ENCODE measurements at places on chromosomes 5 and 9.
A peak's percentile ranks its signal among the peaks of the same experiment; 100 is the strongest.

DNA sequence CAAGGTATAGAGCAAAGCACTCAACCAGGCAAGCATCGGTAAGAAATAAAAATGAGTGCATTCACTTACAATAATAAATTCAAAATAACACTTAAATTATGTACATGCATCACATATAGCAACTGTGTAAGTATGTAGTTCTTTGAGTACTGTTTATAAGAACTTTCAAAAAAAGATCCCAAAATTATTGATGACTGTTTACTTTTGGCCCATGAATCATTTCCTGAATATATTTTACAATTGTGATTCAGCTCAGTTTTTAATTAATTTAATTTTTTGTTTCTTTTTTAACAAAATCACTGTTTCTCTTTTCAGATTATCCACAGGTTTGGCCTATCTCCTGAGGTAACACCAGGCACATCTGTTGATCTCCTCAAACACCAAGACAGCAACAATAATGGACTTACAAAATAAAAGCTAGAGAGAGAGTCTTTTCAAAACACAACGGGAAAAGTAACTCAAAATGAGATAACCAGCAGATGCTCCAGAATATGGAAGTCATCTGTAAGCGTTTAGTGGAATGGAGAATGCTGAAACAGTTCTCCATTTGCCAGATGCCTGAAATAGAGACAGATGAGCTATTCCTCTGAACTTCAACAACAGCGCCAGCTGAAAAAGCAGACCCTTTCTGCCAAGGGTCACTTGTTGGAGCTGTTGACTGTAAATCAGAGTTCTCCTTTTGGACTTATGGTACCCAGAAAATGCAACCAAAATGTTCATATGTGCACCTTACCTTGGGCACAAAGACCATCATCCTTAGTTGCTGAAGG is 348.6 kb upstream of the RGMB start:
- no peak for DNase-seq

DNA sequence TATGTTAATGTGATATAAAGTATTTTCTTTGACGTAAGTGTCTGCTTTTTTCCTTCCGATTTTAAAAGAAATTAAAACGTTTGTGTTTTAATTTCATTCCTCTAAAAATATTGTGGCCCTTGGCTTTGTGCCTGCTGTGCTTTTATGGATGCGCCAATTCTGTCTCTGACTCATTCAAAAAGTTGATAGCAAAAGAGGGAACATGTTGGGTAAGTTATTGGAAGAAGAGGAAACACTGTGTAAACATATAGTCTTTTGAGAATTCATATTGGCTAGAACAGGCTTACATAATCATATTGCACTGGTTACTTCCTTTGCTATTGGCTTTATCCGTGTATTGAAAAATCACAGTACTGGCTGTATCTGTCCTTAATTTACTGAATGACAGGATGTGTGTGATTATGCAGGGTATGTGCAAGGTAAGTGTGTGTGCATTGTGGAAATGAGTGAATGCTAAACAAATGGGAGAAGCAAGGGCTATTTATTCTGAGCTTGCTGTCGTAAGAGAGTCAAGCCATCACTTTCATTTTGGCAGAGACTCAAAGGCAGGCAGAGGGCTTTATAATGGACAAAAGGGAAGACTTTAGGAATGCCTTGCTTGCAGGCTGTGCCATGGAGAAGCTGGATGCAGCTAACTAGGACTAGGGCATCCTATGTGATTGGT is 67.8 kb downstream of the SGCD start:
- no peak for DNase-seq

DNA sequence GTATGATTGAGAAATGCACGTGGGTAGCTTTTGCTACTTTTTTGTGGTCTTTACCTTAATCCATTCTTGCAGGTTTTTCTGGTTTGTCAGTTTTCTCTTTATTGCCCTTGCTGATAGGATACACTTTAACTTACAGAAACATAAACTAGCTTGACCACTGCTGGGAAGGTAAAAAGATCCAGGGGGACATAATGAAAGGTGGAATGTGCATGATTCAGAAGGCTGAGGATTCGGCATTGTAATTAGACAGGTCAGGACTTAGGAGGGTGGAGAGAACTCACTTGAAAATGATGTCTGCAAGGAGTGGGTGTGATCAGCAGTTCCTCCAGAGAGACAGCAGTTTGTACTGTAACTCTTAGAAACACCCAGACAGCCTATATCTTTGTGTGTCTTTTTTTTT is 19.8 kb upstream of the TXNDC8 start:
- DNase-seq, result no peak

DNA sequence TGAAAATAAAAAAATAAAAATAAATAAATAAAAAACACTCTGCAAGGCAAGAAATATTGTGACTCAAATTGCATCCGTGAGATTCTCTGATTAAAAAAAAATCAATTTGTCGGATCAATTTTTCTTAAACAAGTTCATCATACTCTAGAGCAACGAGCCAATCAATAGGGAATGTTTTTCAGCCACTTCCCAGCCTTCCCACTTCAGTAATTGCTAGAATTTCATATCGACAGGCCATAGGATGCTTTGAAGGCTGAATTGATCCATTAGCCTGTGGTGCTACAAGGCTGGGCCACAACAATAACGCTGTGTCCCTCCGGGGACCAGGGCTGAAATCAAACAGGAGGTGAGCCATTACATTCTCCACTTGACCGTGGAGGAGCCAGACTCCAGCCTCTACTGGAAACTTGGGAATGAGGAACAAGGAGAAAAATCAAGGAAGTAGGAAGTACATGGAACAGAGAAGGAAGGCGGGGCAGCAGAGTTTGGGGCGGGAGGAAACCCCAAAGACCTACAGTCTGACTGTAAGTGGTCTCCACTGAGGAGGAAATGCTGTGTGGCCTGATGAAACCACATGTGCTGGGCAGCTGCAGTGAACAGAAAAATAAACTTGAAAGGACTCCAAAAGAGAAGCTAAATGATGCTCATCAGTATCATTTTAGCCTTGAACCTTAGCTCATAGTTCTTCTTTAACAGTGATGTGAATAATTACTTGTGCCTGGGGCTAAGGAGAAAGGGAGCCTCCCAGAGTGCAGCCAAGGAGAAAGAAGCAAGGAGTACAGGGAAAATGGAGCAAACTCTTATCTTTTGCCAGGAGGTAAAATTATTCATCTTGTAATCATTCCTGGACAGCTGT is 308.6 kb downstream of the TLE1 start:
- DNase-seq, result no peak

DNA sequence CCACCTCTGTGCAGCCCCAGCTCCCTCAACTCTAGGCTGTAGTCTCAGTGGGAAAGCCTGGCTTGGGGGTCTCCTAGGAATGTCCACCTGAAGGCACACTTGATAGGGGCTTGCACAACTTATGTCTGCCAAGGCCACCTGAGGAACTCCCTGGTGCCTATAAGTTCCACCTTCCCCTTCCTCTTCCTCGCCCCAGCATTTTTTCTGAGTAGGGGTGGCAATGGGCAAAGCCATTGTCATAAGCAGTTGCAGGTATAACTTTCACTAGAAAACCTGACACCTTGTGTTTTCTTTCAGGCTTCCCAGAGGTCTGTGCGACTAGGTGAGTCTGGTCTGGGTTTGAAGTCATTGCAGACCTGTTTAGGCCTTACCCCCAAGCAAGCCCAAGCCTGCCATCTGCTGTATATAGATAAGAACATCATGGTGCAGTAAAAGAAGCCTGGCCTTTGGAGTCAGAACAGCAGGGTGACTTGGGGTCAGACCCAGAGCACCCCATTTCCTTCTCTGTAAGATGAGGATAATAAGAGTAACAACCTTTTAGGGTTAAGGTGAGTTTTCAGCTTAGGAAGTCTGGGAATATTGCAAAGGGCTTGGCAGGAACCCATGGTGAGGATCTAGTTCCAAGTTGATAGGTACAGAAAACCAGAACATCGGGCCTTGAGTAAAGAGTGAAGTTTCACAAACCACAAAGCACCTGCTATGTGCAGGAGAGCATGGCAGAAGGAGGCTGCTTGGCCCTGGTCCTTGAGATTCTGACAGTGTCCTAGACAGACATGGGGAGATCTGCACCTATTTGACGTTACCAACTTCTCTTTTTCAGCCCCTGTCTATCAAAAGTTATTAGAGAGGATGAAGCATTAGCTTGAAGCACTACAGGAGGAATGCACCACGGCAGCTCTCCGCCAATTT is 33.8 kb downstream of the TGFBI start:
- DNase-seq, result peak; percentile 40

GRCh38 chr9:93949694-93950449 is 5.3 kb downstream of the BARX1 start:
- DNase-seq, result no peak

DNA sequence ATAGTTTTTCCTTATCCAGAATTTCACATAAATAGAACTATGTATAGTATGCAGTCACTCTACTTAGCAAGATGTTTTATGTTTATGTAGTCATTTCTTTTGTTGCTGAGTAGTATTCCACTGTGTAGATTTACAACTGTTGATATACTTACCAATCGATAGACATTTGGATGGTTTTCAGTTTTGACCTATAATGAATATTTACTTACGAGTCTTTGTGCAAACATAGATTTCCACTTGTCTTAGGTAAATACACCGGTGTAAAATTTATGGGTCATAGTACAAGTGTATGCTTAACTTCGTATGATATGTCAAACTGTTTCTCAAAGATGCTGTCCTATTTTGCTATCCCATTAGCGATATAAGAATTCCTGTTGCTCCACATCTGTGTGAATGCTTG is 19.7 kb upstream of the OR2K2 start:
- DNase-seq, result peak; percentile 1

GRCh38 chr9:69392826-69393225 is 67.8 kb downstream of the ENTREP1 start:
- no peak for DNase-seq

- DNase-seq, result no peak
Observed at GRCh38 chr5:116358911-116359418, 215.7 kb downstream of the SEMA6A start.

DNA sequence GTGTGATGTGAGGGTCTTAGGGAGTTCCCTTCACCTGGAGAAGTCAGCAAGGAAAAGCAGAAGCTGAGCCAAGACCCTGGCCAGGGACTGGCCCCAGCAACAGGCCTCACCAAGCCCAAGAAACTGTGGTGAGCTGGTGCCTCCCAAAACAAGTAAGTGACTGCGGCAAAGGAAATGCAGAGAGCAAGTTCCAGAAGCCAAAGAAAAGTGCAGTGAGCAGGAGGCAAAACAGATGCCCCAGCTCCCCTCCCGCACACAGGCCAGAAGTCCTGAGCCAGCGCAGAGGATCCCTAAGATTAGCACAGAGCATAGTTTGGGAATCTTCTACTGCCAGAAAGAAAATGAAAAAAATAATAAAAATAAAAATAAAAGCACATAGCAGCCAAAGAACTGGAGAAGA is 13.2 kb downstream of the MED27 start:
- DNase-seq, result no peak

GRCh38 chr5:57692582-57693487 is 210.2 kb upstream of the ACTBL2 start:
- no peak for DNase-seq

DNA sequence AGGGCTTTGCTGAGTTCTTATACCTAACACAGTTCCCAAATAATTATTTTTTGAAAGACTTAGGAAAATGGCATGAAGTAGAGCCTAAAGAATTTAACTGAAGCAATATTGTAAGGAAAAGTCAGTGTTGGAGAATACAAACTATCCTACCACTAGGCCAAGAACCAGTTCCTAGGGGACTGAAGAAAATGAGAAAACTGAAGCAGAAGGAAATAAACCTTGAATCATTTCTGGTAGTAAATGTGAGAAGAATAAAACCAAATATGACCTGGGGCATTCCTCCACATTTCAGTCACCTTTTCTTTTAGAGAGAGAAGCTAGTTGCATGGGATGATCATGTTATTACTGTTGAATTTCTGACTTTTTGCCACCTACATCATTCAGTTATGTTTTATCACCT is 1393.9 kb upstream of the C9orf72 start:
- no peak for DNase-seq

DNA sequence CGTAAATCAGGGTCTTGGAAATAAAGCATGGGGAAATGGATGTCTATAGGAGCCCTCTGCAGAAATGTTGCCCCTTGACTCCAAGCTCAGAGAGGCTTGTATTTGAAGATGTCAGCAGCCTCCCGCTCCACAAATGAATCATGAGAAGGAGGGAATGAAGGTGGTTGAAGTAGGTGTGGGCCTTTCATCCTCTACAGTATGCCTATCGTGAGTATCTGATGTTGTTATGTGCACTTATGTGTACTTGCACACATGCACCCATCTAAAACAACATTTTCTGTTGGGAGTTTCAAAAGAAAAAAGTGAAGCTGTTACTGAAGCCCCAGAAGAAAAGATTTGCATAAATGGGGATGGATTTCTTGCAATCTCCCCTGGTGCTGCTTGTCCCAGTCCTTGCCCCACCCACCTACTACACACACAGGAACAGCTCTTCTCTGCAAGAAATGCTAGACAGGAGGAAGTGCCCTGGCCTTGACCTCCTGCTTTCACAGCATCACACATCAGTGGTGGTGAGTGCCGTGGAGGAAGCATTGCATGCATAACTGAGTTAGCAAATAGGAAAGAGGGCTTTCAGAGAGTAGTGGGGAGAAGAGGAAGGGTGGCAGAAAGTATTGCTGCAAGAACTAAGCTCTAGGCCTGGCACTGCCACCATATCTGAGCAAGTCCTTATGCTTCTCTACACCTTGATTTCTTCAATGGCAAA is 156.1 kb downstream of the SNX18 start:
- no peak for DNase-seq

GRCh38 chr9:14752271-14752670 is 29.7 kb upstream of the CER1 start:
- no peak for DNase-seq

- DNase-seq, result no peak
Observed at GRCh38 chr5:40080191-40080590, 599.5 kb upstream of the PTGER4 start.

GRCh38 chr5:11906497-11906896 is 2.3 kb upstream of the CTNND2 start:
- DNase-seq, result no peak

GRCh38 chr9:124355941-124356744 is 59.1 kb downstream of the PSMB7 start:
- DNase-seq, result no peak

DNA sequence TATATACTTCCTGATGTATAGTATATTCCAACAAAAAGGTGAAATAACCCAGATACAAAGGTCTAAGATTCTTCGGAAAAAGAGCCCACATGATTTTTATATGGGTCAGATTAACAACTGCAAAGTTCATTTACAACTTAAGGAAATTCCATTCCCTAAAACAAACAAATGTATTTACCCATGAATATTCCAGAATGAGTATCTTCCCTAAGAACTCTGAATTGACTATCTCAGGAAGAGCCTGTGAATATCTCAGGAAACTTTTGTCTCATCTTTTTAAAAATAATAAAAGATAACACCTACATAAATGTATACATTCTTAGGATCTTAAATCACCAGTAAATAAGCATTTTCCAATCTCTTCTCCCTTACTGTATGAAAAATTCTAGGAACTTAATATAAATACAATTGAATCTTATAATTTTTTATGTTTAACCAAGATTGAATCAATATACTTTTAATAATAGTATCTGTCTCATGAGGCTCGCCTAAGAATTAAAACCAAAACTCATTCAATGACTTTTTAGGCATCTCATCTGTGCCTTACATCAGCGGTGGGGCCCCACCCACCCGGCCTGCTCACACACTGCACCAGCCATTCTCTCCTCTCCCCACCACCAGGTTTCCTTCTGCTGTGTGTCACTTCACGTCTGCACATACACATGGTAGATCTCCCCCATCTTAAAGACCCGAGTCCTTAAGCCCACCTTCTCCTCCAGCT is 78.1 kb downstream of the RAPGEF1 start:
- DNase-seq, result no peak
